LNCaP clone FGC (cell line): ENCODE measurements at places on chromosomes 5 and 9.

- DNase-seq = no peak
Measured at GRCh38 chr5:143514616-143515335, 111.3 kb upstream of the NR3C1 start.

DNA sequence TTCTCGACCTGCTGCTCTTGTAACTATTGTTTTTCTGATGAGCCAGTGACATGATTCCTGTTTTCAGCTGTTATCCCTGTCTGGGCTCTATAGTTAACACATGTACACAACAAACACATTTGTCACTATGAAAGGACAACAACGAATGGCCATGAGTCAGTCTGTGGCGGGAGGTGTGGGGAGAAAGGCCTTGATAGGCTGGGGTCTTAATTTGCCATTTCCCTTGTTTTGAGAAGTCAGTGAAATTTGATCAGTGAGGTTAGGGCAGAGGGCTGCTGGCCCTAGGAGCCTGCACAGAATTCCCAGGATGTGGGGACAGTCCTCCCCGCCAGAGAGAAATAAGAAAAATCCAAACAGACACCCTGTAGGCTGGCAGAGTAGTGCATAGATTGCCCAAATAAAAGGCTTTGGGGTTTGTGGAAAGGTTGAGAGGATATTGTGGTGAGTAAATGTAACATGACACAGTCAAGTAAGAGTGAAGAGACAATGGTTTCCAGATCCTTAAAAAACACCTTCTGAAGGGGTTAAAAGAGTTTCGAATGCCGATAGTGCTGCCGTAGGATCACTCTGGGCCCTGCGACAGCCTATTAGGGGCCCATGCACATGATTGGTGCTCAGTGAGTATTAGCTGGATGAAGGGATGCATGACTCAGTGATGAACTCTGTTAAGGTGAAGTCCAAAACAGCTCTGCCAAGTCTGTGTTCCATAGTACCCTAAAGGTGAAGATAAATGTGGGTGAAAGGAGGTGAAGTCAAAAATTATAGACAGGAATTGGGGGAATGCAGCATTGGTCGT, 110.9 kb upstream of the PRRC1 start:
- no peak for DNase-seq

DNA sequence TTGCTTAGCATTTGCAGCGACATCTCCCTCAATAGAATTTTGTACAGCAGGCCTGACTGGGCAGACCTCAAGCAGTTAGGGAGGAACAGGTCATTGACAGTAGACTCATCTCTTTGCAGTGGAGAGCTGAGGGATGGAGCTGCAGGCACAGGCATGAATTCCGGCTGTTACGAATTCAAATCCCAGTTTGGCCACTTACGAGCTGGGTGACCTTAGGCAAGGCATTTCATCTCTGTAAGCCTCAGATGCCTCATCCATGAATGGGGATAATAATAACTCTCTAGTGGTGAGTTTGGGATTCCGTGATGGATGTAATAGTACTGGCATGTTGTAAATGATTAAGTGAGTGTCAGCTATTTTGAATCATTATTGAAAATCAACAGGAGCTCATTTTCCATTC, 195.3 kb downstream of the SEMA6A start:
- no peak for DNase-seq

DNA sequence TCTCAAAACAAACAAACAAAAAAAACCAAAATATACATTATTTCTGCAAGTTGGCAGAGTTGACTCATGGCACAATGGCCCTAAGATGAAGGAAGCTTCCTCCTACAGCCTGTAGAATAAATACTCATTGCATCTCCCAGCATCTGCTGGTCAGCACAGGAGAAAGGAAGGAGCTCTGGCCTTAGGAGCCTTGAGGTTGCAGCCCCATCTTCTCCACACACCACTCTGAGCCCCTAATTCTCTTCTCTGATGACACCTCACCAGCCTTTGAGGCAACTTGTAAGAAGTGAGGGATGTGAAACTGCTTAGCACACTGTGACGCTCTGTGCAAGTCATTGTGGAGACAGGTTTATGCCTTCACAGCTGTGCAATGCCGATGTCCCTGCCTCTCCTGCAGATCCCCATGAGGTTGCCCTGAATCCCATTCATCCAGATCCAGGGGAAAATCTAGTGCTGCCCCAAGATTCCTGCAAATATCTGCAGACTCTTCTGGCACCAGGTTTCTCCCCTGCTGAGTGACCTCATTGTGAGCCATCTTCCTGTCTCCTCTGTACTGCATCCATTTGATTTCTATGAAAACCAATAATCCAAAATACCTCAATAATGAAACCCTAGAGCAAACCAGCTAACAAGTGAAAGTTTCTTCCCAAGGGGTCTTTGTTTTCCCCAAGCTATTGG, 65.3 kb upstream of the TGFBR1 start:
- DNase-seq = no peak
